ENCODE measurements at places on chromosomes 3 and 15. TPM values are rescaled to one million over a fixed set of nuclear protein-coding genes. Genes with fewer than 3 reads are reported as not detected.

GRCh38 chr15:42165106-42165505 is 8.7 kb upstream of the PLA2G4F start:
- no peak overlapping the region for H3K4me3 ChIP-seq
- no peaks in the 10 kb centered on the region for H3K27me3 ChIP-seq
- no peak overlapping the region for H3K27ac ChIP-seq
- no peaks in the 10 kb centered on the region for H3K4me1 ChIP-seq

DNA sequence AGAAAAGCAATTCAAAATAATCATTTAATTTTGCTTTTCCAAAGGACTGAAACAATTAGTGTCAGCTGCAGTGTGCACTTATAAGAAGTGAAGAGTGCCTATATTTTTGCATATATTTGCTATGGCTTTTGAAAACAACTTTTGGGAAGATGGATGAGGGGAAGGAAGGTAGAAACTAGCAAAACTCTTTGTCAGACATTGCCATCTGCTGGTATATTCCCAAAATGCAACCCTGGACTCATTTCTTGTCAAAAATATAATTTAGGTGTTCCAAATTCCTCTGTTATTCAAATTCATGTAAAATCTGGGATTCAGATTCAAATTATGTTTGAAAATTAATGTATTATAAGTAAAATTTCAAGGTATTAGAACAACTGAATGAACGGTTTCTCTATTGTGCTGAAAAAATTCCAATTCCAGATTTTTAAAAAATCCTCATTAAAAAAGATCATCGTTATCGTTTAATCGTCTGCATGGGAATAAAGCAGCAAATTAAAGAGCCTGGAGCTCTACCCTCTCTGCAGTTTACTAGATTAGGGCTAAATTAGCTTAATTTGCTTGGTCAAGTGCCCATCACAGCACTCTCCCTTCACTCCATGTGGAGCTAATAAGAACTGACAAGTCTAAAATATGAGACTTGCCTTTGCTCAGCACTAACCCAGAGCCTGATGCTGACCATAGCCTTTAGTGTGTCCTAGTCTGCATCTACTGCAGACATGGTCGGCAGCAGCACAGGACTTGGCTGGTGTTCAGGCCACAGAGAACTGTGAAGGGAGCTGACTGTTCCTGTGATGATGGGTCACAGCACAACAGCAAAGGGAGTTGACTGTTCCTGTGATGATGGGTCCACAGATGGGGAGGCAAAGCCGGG is 67.9 kb upstream of the MITF start:
- H3K4me3 ChIP-seq = no peak overlapping the region
- H3K27ac ChIP-seq = no peak overlapping the region
- no peaks in the 10 kb centered on the region for H3K4me1 ChIP-seq

GRCh38 chr3:186049001-186049400 is 59.9 kb downstream of the ETV5 start:
- no peaks in the 10 kb centered on the region for H3K4me1 ChIP-seq
- peaks cover 54% of the 10 kb centered on the region for H3K36me3 ChIP-seq
- DNase-seq = no peak
- H3K27me3 ChIP-seq = no peaks in the 10 kb centered on the region

GRCh38 chr15:68042156-68042854 is 11.8 kb upstream of the PIAS1 start:
- no peak overlapping the region for H3K27ac ChIP-seq
- DNase-seq = no peak
- no peaks in the 10 kb centered on the region for H3K27me3 ChIP-seq
- no peak overlapping the region for H3K4me3 ChIP-seq
- H3K36me3 ChIP-seq = no peaks in the 10 kb centered on the region
- no peaks in the 10 kb centered on the region for H3K4me1 ChIP-seq

Gene LRRIQ4
- not detected for total RNA-seq

Data from endodermal cell (in vitro differentiated cells).